ENCODE measurements at places on chromosomes 3 and 15. TPM values are rescaled to one million over a fixed set of nuclear protein-coding genes. Genes with fewer than 3 reads are reported as not detected.

DNA sequence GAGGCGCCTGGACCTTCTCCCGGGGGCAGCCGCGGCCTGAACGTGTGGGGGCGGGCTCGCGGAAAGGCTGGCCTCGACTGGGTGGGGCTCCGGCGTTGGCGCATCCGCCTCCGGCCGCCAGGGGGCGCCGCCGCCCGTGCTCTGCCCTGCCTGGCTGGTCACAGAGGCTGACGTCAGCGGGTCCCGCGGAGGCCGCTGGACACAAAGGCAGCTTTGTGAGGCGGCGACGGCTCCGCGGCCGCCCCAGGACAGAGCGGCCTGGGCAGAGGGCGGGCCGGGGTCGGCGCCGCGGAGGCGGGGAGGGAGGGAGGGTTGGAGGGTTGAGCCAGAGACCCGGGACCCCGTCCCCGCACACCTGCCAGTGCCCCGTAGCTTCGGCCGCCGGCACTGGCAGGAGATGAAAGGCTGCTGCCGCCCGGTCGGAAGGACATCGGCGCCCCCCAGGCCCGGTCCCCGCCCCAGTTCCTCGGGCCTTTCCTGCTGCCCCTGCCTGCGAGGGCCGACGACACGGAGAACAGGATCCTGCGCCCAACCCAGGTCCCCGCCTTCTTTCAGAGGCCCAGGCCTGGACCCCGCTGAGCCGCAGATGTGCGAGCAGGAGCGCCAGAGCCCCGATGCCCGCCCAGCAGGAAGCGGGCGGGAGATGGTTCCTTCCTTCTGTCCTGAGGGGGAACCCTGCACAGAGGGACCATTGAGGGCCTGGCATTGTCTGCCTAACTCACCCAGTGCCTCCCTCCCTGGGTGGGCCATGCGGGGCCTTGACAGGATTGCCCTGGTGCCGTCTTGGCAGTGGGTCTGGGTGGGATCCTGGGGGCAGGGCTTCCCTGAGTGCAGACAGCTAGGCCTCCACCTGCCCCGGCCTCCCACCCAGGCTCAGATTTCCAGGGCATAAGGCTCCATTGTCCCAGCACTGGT, 8.7 kb upstream of the SEMA3B start:
- H3K36me3 ChIP-seq, result peaks cover 23% of the 10 kb centered on the region
- H3K27ac ChIP-seq, result peak overlapping the region; percentile 78
- H3K27me3 ChIP-seq, result no peaks in the 10 kb centered on the region
- H3K4me3 ChIP-seq, result peak overlapping the region; percentile 61
- H3K4me1 ChIP-seq, result peaks cover 4% of the 10 kb centered on the region
- peak; percentile 91 for DNase-seq

DNA sequence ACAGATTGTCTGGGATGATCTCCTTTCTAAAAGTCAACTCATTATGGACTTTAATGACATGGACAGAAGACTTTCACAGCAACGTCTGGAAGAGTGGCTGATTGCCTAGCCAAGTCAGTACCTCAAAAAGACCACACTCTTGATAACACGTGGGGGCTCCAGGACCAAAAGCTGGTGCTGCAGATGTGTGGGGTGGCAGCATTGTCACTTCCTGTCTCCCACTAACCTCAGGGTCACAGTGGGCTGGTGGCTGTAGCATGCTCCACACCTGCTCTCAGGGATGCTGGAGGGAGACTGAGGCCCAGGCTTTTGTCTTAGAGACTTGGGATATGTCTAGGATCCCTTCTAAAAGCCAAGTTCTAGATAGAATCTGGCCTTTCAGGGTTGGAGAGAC, 118.1 kb downstream of the APBA2 start:
- peak overlapping the region; percentile 23 for H3K27ac ChIP-seq
- peaks cover 20% of the 10 kb centered on the region for H3K36me3 ChIP-seq
- H3K27me3 ChIP-seq, result no peaks in the 10 kb centered on the region
- H3K4me3 ChIP-seq, result no peak overlapping the region

GRCh38 chr15:89680282-89680873, 1.2 kb upstream of the PLIN1 start:
- peaks cover 4% of the 10 kb centered on the region for H3K36me3 ChIP-seq
- no peaks in the 10 kb centered on the region for H3K27me3 ChIP-seq
- no peak overlapping the region for H3K27ac ChIP-seq
- DNase-seq, result no peak
- no peaks in the 10 kb centered on the region for H3K4me1 ChIP-seq

DNA sequence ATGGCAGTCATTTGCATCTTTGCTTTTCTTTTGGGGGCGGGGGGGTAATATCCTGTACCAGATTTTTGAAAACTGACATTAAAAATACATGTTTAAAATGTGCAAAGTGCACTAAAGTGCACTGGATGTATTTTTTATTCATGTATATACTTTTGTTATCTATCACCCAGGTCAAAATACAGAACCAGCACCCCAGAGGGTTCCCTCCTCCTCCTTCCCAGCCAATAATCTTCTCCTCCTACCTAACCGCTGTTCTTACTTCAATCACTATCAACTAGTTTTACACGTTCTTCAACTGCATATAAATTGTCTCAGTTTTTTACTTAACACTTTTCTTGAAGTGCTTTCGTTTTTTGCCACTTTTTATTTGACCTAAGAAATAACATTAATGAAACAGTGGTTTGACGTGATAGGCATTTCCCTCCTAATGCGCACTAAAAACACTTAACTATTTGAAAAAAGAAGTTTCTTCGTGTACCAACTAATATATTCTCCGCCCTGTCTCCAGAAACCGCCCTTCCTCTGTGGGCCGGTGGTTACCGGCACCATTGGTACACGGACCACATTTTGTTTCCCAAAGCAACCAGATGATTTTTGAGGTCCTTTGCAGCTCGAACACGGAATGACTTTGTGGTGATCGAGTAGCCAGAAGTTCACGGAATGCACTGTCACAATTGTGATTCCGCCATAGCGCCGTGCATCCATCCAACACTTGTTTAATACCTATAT, 836 bp upstream of the AKAP13 start:
- H3K4me3 ChIP-seq, result peak overlapping the region; percentile 83
- H3K27me3 ChIP-seq, result no peaks in the 10 kb centered on the region

GRCh38 chr15:41948490-41948889, 23.9 kb downstream of the EHD4 start:
- DNase-seq, result no peak
- no peak overlapping the region for H3K27ac ChIP-seq
- no peak overlapping the region for H3K4me3 ChIP-seq
- no peaks in the 10 kb centered on the region for H3K27me3 ChIP-seq
- H3K4me1 ChIP-seq, result no peaks in the 10 kb centered on the region

TGM5 gene
- total RNA-seq, result 0.11 TPM
